ENCODE measurements at places on chromosomes 4 and X.

GRCh38 chrX:639151-639550 is 8.6 kb downstream of the SHOX start:
- DNase-seq, result no peak

DNA sequence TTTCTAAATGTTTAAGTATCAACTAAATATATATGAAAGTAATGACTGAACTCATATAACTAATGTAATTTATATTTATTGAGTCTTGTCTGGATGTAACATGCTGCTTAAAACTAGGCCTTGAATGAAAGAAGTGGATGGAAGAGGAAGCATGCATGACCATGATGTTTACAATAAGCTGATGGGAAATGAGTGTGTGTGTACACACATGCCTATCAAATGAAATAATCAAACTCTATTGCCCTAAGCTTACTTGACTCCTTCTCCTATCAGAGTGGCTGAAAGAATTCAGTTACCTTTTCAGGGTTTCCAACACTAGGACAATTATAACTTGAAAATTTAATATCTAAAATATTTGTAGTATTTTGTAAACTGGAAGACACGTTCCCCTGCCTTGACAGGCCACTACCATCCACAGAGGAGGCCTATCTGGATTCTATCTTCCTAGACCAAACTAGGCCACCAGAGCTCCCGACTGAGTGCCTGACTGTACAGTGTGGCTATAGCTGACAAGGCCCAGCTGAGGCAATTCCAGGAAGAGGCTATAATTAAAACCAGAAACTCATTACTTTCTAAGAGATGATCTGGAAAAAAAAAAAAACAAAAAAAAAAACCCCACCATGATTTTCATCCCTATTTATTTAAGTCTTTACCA is 7.6 kb downstream of the ARSJ start:
- DNase-seq, result peak; percentile 85

DNA sequence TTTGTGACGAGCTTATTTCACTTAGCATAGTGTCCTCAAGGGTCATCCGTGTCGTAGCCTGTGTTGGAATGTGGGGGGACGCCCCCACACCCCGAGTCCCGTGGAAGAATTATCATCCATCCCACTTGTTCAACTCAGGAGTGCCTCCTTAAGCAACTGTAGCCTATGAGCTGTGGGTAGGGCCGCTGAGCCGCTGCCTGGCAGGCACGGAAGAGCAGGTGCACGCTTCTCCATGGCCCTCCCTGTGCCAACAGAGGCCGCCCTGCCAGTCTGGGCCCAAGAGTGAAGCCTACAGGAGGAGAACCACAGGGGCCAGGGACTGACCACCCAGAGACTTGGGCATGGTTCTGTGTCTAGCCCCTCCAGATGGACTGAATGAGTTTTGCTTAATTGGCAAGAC is 2.3 kb upstream of the RGS12 start:
- DNase-seq, result no peak

DNA sequence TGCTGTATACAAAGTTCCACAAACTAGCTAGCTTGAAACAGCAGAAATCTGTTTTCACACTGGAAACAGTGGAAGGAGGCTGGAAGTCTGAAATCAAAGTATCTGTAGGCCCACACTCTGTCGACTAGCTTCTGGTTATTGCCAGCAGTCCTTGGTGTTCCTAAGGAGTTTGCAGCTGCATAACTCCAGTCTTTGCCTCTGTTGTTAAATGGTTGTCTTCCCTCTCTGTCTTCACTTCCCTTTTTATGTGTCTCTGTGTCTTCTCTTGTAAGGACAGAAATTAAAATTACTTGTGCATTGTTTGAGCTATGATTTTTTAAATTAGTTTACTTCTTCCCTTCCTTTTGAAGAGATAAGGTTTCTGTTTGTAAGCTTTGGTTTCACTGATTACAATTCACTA is 8.2 kb downstream of the MTHFD2L start:
- DNase-seq, result no peak

GRCh38 chr4:141036786-141037185 is 96.5 kb downstream of the RNF150 start:
- DNase-seq, result peak; percentile 44

DNA sequence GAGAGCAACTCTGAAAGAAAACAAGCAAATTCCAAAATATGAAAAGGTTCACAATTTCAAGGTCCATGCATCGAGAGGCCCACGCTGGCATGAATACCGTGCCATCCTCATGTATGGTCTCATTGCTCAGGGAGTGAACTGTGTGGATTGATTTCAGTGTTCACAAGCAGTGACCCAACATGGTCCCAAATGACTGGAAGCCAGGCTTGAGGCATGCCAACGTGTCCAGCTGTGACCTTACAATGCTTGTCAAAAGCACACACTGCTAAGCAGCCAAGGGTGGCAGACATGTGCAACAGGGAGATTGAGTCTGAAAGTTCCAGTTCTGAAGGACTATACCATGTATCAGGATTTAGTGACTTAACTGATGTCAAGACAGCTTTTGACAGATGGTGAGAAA is 58.7 kb upstream of the CLDN24 start:
- DNase-seq, result no peak

DNA sequence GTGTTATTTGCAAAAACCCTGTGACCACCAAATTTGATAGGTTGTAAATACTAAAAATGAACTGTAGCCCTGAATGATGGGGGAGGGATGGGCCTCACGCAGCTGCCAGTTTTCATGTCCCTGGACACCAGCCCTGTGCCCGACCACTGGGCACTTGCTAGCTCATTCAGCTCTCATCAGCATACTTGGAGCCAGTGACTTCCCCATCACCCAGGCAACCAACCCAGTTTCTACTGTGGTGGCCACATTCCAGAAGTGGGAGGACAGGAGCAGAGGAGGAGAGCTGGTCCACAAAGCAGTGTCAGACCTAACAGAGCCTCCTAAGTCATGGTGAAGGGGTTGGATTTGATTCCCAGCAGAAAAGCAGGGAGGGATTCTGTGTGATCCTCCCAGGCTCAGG is 128.2 kb downstream of the CPEB2 start:
- no peak for DNase-seq
